ENCODE measurements at places on chromosomes 12 and 14.

DNA sequence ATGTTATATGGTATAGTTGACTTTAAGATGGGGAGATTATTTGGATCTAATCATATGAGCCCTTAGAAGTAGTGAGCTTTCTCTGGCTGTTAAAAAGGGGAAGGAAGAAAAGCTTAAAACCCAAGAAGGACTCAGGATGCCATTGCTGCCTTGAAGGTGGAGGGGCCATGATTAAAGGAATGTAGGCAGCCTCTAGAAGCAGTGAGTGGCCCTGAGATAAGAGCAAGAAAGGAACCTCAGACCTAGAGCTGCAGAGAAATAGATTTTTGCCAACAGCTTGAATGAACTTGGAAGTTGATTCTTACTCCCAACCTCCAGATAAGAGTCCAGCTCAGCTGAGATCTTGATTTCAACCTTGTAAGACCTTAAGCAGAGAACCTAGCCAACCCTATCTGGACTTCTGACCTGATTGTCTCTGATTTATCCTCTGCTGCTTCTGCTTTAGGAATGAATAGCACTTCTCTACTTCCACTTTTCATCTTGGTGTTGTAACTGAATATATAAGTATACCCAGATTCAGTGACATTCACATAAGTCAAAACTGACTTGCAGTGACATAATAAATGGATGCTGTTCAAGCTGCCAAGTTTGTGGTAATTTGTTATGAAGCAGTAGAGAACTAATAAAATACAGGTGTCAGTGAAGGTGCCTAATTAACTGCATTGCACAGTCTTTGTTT lies 33.5 kb downstream of the RAD51B start:
- no peak for DNase-seq

DNA sequence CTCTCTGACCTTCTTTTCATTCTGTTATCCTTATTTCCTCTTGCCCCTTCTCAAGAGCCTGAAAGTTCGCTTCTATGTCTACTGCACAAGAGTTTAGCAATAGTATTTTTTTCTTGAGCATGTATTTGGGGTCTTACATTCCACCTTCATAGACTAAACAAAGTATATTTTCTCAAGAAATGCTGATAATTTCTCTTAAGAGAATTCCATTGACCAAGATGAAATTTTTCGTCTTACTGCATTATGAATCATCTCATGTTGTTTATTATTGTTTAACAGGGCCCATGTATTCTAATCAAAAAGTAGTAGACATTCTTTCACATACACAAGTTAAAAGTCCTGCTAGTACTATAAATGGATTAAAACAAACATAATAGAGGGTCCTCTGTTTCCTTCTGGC lies 219.3 kb downstream of the C12orf50 start:
- DNase-seq = no peak

DNA sequence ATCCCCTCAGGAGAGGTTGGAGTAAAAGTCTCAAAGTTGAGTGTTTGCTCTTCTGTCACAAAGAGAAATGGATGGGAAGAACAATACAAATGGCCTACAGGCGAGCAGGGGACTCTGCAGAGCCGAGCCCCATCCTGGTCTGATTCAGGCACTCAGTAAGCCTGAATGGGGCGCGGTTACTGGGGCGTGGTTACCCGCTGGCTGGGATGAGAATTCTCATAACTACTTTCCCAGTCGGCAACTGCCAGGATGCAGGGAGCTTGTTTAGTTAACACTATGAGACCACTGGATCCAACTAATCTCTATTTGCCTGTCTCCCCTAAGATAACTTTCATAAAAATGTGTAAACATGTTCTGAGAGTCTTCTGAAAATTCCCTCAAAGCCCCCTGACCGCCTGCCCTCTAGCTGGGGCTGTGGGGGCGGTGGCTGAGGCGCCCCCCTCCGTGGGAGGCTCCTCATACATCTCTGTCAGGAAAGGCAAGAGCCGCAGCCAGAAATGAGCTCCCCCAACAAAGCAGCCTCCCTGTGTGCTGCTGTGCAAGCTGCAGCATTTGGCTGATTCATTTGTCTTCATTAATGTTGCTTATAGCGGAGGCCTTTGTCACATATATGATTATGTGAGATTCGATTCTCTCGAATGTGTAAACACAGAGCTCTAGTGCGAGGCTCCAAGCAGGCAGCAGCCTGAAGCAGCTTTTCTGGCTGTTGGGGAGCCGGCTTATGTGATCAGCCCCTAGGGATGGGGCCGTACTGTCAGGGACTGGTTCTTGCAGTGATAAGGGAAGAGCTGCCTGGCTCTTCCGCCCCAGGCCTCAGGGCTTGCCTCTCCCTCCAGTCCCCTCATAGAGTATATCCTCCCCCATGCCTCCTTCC lies 126.1 kb upstream of the ARHGAP5 start:
- DNase-seq = no peak

DNA sequence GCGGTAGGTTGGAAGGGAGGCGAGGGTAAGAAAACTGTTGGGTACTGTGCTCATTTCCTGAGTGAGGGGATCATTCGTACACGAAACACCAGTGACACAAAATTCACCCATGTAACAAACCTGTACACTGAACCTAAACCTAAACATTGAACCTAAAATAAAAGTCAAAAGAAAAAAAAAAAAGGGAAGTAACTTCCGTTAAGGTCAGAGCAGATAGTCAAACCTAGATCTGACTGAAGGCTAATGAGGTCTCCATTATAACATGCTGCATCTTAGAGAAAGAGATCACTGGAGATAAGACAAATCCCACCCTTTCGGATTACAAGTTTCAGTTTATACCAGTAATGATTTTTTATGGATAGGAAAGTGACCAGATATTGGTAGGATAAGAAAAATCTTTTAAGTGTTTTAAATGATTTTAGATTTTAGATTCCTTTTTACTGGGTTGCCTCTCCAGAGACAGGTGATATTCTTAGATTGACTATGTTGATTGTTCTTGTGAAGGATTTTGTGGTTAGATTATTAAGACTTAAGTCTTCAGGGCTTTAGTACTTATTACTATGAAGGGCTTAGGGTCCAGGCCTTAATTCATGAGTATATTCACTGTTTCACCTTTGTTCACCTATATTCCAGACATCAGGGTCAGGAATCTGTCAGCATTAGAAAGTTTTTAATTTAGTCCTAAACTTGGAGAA lies 11.2 kb upstream of the NCKAP1L start:
- no peak for DNase-seq

GRCh38 chr12:109052097-109052413 lies 321 bp upstream of the USP30 start:
- no peak for DNase-seq

DNA sequence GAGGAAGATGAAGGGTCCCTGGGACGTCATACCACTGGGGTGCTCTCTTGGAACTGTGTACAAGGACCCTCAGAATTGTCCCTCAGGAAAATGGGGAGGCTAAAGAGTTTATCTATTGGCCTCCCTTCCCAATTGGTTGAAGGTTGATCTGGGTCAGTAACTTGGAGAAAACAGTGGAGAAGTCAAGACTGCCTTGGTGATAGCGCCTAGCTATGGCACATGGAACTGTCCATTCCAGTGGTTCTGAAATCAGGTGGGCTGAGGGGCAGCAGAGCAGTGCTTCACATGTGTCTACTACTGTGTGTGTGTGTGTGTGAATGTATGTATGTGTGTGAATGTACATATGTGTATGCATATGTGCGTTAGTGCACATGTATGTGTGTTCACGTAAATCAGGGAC lies 316.1 kb downstream of the AACS start:
- DNase-seq = no peak

- no peak for DNase-seq
These were observed 32.6 kb downstream of the PPP2R5E start for GRCh38 chr14:63510538-63510937.

DNA sequence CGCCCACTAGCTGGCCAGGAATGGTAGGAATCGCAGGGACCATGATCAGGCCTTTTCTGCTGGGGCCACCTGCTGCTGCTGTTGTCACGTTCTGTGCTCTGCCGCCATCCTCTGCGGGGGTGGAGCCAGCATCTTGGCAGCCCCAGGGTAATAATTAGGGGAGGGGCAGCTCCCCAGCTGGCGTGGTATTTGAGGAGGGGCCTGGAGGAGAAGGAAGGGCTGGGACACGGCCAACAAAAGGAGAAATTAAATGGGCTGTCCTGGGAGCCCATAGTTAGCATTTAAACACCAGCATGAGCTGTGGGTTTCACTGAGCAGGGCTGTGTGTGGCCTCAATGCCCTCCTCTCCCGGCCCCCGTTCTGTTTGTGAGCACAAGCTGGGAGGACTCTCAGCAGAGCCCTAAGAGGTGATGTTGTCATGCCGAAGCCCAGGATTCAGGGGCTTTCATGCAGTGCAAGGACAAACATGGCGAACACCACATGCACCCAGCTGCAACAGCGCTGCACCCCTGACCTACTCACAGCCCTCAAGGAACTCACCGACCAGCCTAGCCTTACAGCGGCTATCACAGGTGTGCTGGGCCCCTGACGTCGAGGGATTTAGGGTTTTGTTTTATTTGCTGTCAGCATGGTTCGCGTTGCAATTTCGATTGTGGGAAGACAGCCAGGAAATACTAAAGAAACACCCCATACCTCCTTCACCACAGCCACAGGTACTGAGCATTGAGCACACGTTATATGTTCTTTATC lies 324.3 kb downstream of the CACNA1C start:
- DNase-seq = no peak

DNA sequence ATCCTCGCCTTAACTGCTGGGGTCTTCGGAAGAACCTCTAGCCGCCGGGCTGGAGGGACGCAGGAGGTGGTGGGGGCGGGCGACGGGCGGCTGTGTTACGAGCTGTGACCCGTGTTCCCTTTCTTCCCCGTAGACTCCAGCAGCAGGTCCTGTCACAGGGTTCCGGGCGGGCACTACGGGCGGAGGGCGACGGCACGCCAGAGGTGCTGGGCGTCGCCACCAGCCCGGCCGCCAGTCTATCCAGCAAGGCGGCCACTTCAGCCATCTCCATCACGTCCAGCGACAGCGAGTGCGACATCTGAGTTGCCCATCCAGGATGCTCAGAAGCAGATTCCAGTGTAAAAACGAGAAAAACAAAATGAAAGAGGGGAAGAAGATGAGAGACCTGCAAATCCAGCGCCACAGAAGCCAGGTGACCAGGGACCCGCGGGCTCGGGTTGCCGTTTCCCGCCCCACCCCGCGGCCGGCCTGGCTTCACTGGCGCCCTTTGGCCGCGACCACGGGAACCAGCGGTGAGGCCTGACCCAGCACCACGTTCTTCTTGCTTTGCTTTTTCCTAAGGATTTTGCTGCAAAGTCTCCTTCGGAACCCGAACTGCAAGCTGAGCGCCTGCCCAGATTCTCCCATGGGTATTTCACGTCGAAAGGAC lies 2.1 kb downstream of the SIX6 start:
- DNase-seq = no peak

GRCh38 chr14:104512061-104512460 lies 67.5 kb upstream of the C14orf180 start:
- no peak for DNase-seq

- DNase-seq = no peak
These were observed 24.7 kb downstream of the CLMN start for GRCh38 chr14:95294834-95295599.

GRCh38 chr14:20485900-20486299 lies 16.7 kb downstream of the PNP start:
- no peak for DNase-seq

- no peak for DNase-seq
These were observed 67.8 kb upstream of the EGLN3 start for GRCh38 chr14:34018564-34019244.

DNA sequence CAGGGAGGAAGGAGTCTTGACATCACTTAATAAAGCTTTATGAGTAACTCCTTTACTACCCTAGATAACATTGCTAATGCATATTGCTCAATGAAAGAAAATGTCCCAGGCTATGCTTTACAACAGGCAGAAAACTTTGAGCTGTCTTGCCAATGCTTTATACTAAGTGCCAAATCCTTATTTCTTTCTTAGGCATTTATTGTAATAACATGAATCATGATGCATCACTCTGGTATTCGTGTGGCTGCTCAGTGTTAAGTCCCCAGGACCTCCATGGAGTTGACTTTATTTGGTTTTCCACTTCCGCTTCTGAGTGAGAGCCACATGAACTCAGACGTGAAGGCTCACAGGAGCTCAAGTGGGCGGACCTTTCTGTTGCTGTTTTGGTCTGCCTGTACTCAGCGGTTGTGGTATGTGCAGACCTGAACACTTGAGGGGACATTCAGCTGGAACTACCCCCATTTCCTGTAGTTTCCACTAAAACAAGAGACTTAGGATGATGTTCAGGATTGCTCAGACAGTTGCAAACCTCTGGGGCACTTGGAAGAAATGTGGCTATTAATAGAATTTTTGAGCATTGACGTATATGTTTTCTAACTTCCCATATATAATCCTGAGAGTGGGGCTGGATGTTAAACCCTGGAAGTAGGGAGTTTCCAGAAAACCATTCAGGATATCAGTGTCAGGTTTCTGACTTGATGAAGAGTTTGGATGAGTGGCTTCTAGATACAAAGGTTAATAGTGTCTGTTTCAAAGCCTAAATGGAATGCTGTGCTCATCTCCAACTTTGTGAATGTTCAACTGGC lies 258.6 kb downstream of the MSRB3 start:
- no peak for DNase-seq

GRCh38 chr14:58465421-58465820 lies 37.9 kb downstream of the KIAA0586 start:
- DNase-seq = no peak

DNA sequence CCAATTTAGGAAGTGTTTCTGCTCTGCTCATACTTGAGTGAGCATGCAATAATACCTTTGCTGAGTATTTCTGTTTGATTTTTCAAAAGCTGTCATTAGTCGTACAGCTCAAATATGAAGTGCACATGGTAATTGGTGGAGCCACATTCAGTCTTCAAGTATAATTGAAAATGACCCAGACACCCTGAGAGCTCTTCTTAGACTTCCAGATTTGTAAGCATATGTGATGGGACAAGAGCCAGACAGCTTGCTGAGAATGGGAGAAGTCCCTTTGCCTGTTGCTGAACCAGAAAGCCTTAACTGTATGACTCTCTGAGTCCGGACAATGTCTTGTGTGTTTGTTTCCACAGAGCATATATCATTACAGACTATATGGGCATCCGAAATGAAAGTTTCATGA lies 307.3 kb downstream of the TMEM117 start:
- no peak for DNase-seq

GRCh38 chr14:99690636-99691035 lies 6.5 kb downstream of the CYP46A1 start:
- DNase-seq = no peak

DNA sequence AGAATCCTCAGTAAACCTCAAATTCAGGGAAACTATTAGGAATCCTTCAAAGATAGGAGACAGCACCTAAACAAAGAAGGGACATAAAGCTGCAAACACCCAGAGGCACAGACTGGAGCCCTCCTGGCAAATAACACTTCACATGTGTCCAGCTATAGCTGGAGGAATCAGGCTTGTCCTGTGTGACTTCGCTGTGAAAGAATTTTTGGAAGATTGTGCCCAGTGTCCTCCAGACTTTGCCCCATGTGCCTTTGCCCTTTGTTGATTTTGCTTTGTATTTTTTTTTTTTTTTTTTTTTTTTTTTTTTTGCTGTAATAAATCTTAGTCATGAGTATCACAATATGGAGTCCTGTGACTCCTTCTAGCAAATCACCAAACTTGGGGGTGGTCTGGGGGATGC lies 136.8 kb downstream of the KCNH5 start:
- DNase-seq = no peak

GRCh38 chr14:36479344-36479743 lies 40.7 kb downstream of the NKX2-1 start:
- no peak for DNase-seq

Measured in esophagus squamous epithelium (tissue), 5 donors.